ENCODE measurements at places on chromosomes 2 and 18.

DNA sequence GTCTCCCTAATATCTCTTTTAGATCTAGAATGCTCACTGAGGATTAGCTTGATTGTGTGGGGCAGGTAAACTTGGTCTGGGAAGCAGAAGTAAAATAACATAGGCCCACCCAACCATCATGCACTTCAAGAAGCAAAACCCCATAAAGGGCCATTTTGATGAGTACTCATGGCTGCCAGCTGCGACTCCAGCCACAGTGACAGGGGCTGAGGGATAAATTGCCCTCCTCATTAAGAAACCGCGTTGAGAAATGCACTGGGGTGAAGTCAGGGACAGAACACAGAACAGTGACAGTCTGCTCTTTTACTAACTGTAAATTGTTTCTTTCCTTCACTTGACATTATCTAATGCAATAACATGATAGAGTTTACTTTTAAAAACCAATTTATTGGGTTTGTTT, 60.2 kb downstream of the RND3 start:
- DNase-seq, result no peak

- no peak for DNase-seq
Measured at GRCh38 chr2:99989905-99990304, 152.5 kb downstream of the AFF3 start.

DNA sequence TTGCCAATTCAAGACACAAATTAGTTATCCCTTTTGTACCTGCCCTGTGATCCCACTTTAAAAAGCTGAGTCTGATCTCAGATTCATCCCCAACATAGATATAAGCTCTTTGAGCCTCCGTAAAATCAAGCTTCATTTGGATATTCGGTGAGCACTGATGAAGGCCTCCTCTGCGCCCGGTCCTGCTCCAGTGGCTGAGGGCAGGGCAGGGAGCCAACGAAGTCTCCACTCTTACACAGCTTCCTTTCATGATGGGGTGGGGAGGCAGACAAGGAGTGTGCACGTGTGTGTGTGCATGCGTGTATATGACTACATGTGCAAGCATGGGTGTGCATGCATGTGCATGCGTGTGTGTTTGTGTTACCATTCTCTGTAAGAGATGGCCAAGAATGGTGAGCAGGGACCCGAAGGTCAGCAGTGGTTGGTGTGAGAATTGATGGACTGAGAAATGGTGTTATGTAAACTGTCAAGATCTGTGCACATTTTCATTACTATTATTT, 43.6 kb downstream of the IL1RL2 start:
- DNase-seq, result no peak

DNA sequence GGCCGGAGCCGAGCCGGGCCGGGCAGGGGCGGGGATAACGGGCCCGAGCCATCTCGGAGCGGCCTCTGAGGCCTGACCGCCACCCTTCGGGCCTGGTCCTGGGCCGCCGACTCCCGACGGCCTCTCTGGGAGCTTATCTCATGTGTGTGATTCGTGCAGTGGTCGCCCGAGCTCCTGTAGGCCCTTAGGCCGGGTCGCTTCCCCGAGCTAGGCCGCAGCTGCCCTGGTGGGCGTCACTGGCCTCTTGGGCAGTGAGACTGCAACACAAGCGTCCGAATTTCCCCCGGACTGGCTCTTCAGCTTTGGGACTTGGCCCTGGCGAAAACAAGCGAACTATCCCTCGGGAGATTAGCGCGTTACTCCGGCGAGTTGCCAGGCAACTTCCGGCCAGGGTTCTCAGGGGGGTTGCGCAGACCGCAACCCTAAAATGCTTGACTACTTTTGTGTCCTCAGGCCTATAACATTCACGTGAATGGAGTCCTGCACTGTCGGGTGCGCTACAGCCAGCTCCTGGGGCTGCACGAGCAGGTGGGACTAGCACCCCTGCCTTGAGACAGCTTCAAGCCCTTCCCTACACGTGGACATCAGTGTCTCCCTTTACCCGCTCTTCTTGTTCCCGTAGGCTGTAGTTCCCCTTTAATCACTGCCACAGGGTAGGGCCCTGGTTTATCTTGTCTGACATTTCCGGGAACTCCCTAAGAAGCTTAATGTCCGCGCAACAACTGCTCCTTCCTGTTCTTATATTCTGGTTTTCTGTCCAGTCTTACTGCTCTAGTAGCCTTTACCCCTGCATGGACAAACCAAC, 602 bp downstream of the SNX17 start:
- peak; percentile 74 for DNase-seq

DNA sequence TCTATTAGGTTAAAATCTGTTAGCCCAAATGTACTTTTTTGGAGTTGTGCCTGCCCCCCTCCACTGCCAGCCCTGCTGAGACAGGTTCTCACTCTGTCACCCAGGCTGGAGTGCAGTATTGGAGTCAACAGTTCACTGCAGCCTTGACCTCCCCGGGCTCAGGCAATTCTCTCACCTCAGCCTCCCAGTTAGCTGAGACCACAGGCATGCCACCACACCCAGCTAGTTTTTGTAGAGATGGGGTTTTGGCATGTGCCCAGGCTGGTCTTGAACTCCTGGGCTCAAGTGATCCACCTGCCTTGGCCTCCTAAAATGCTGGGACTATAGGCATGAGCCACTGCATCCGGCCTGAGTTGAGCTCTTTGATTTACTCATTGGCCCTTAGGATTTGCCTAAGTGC, 110.7 kb downstream of the ICA1L start:
- DNase-seq, result no peak

DNA sequence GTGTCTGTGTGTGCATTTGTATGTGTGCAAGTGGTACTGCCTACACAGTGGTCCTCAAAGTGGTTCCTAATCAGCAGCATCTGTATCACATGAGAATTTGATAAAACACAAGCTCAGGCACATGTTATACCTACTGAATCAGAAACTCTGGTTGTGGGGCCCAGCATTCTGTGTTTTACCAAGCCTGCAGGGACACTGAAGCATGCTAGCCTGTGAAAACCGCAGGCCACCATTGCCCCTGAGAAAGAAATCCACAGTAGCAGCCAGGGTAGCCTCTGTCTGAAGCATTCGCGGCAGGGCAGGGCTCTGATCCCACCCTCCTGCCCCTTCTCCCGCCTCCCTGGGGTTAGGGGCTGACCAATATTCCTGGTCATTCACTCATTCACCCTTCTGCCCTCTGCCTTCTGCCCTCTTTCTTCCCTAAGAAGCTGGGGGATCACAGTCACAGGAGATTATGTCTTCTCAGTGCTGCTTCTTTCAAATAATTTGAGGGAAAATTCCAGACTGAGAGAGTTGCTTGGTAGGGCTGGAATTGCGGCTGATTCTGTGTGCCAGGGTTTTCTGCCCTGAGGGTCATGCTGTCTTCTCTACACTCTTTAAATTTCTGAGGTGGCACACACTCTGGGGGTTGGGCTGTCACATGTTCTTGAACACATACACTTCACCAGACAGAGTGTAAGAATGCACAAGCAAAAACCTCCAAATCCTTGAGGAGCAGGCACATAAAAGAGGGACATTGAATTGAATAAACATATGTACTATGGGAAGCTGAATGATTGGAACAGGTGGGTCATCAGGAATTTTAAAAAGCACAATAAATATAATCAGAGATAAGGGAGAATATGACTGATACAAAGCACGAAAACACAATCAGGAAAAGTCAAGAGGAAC, 126.6 kb upstream of the SEC11C start:
- DNase-seq, result no peak
